Right lung (tissue), 10 donors: ENCODE measurements at places on chromosomes 11 and 22. TPM values are rescaled to one million over a fixed set of nuclear protein-coding genes. Genes with fewer than 3 reads are reported as not detected.

GRCh38 chr11:112996994-112997393 is 35.8 kb downstream of the NCAM1 start:
- DNase-seq = no peak

GRCh38 chr11:103947546-103947919 is 88.9 kb upstream of the DDI1 start:
- no peak for DNase-seq

DNA sequence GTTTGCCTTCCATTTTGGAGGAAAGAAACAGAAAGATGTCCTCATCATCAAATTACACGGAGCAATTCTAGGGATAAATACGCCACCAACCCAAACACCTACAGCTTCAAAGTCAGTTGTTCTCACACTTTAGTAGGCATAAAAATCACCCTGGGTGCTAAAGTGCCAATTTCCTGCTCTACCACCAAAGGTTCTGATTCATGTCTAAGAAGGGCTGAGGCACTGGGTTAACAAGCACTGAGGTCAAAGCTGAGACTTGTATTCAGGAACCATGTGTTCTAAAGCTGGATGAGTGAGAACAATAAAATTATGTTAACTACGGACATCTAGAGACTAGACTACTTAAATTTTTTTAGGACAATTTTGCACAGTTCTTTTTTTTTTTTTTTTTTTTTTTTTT is 127.6 kb downstream of the MPPED2 start:
- DNase-seq = no peak

GRCh38 chr11:44600261-44600660 is 34.8 kb downstream of the CD82 start:
- DNase-seq = no peak

DNA sequence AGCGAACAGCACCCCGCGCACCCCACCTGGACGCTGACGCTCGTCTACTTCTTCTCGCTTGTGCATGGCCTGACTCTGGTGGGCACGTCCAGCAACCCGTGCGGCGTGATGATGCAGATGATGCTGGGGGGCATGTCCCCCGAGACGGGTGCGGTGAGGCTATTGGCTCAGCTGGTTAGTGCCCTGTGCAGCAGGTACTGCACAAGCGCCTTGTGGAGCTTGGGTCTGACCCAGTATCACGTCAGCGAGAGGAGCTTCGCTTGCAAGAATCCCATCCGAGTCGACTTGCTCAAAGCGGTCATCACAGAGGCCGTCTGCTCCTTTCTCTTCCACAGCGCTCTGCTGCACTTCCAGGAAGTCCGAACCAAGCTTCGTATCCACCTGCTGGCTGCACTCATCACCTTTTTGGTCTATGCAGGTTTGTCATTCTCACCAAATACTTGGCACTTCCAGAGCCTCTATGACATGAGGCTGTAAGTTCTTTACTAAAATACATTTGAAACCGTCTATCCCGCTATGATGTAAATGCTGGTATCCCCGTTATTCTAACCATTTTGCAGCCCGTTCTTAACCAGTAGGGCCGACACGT is 535 bp downstream of the AQP11 start:
- peak; percentile 24 for DNase-seq

DSCAML1 gene
- polyA plus RNA-seq = 1.4 TPM
